ENCODE measurements at places on chromosomes 3 and 15.

- DNase-seq = no peak
These were observed 10.6 kb downstream of the B4GALT4 start for GRCh38 chr3:119230071-119230470.

- no peak for DNase-seq
These were observed 181.5 kb upstream of the ICE2 start for GRCh38 chr15:60660290-60661051.

DNA sequence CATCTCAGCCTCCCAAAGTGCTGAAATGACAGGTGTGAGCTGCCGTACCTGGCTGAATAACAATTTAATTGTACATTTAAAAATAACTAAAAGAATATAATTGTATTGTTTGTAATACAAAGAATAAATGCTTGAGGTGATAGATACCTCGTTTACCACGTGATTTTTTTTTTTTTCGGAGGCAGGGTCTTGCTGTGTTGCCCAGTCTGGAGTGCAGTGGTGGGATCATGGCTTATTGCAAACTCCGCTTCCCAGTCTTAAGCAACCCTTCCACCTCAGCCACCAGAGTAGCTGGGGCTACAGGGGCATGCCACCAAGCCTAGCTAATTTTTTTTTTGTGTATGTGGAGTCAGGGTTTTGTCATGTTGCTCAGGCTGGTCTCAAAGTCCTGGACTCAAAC, 15.8 kb downstream of the MFN1 start:
- DNase-seq = no peak

DNA sequence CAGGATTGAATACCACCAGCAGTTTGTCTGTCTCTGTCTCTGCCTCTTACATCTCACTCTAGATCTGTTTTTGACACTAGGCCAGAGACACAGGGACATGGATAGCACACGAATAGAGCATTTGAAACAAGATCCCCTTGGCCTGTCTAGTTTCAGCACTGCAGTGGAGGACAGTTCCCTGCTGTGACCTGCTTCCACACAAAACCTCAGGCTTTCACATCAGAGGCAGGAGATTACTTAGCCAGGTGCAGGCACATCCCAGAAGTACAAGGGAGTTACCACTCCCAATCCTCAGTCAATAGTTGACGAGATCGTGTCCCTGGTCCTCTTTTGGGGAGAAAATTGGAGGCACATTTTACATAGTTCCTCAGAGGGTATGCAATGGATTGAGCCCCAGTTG, 34.0 kb upstream of the CCK start:
- DNase-seq = peak; percentile 55

DNA sequence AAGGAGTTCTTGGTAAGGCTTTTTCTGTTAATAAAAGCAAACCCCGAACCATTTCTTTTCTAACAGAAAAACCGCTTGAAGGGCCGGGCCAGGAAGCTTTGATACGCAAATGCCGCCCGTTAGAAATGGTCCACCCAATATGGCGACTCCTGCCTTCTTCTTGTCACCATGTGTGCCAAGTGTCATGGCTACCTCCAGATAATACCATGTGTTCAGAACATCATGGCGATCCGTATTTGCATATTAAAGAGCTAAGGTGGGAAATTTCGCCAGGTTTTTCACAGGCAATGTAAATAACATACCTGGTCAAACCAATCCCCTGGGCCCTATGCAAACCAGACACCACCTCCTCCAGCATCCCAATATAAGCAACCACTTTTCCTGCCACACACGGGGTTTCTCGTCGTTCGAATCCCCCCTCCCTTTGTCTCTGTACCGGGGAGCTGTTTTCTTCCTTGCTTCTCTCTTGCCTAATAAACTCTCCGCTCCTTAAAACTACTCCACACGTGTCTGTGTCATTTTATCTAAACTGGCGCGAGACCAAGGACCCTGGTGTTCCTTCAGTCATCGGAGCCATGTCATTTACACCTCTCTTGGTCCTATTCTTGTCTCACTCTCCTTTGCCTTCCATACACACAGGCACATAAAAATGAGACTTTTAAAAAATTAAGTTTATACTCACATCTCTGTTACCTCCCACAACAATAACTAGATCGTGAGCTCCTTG, 34.5 kb downstream of the NCEH1 start:
- DNase-seq = no peak

- DNase-seq = no peak
These were observed 14.9 kb downstream of the SERPINI1 start for GRCh38 chr3:167750272-167750971.

- no peak for DNase-seq
These were observed 761.2 kb downstream of the VGLL3 start for GRCh38 chr3:86229775-86230094.

DNA sequence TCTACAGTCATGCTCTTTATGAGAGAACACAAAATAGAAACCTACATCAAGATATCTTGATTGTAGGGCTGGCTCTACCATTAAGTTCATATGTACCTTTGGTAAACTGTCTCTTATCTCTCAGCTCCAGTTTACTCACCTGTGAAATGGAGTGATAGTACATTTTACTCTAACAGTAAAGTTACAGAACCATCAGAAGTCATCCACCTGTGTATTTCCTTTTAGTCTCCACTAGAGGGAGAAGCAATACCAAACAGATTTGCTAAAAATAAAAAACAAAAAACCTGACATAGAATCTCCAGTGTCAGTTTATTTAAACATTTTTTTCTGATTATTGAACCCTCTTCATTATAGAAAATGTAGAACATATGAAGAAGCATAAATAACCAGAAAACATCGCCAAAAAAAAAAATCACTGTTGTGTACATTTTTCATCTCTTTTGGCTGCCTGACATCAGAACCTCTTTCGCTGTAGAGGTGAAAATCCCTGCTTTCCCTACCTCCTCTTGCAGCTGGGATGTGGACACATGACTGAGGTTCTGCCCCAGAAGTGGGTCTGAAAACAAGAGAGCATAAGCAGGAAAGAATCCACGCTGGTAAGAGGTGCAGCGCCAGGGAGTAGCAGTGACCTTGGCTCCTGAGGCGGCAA, 48.7 kb upstream of the WDR72 start:
- no peak for DNase-seq

DNA sequence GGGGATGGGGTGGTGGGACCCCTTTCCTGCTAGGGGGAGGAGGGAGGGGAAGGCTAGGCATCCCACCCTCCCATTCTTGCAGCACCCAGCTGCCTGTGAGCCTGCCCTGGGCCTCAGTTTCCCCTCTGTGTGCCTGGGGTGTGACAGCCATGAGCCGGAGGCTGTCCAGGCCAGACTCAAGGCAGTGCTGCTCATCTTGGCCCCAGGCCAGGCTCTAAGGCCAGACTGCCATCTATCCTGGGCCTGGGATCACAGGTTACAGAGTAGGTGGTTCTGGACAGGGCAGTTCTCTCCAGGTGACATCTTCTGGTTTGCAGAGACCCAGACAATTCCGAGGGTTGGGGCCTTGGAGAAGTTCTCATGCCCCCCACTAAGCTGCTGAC, 3.3 kb upstream of the VILL start:
- DNase-seq = no peak
